Stimulated activated CD8-positive, alpha-beta memory T cell treated with anti-CD3 and anti-CD28 coated beads, Interleukin-7, amount 100 ng/mL, for 1 hour (primary cell): ENCODE measurements at places on chromosomes 7 and 10.

- DNase-seq, result no peak
Measured at GRCh38 chr7:130721486-130722277, 12.3 kb downstream of the KLF14 start.

GRCh38 chr10:22133749-22134624 is 83.8 kb downstream of the EBLN1 start:
- no peak for DNase-seq

DNA sequence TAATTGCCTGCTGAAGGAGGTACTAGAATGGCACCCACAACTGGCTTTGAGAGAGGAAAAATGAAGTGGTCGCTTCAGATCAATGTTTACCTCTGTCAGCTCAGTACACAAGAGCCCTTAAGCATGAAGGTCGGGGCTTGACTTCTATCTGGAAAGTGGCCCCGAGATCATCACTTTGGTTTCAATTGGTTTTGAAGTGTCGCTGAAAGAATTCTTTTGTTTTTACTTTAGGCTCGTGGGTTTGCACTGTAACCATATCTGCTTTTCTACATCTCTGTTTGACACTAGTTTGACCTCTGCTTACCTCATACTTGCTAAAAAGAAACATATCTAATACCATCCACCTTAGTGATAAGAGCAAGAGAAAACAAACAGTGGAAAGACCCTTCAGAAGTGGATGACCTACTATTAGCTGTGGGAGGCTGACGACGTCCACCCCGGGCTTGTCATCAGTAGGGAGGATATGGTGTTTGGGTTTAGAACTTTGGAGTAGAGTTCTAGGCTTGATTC is 361.8 kb downstream of the GATA3 start:
- DNase-seq, result no peak

- DNase-seq, result no peak
Measured at GRCh38 chr7:142323706-142324105, 65.8 kb upstream of the PRSS58 start.

- DNase-seq, result no peak
Measured at GRCh38 chr10:110387983-110388686, 83.4 kb upstream of the SMNDC1 start.

DNA sequence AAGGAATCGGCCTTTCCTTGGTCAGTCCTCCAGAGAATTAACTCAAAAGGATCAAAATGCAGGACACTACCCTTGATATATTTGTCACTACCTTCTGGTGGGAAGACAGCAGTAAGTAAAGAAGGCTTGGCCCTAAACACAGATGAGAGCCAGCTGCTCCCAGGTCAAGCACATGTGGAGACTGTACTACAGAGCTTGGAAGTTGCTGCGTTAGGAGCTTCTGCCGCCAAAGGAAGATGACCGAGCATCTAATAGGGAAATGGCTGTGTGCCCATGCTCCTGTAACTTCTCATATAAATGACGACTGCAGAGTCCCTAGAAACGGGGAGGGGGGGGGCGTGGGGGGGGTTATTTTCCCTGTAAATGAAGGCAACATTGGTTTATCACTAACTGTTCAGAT is 59.0 kb downstream of the PODXL start:
- no peak for DNase-seq

DNA sequence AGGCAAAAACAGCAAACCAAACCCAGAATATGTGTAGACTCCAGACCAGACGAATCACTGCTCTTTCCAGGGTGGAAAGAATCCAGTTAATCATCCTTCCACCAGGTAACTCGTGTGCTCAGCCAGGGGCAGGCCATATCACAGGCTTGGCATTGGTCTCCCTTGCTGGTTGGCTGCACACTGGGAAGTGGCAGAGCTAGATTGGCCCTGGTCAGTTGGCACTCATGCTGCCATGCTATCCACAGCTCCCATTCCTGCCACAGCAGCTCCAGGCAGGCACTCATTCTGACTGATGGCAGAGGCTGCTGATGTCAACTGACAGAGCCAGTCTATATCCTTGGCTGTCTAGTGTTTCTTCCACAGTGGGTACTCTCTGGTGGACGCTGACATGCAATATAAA is 9.7 kb upstream of the GDF10 start:
- DNase-seq, result no peak

- DNase-seq, result no peak
Measured at GRCh38 chr7:124388751-124389150, 355.9 kb upstream of the TMEM229A start.

GRCh38 chr7:51308265-51308664 is 8.3 kb downstream of the COBL start:
- DNase-seq, result no peak

DNA sequence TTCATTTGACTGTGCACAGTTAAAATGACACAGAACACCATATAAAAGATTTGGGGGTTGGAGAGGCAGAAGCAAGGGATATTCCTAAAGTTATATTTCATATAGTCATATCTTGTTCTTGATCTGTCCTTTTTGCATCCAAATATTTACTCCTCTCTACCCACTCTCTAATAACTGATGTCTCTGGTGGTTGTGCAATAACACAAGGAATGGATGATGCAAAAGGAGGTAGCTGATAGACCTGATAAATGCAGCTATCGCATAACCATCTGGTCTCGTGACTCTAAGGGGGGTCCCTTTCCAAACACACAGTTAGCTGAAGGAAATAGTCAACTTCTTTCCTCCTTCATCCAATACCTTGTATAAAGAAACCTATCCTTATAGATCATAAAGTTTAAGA is 123.1 kb downstream of the POLR1F start:
- DNase-seq, result no peak

DNA sequence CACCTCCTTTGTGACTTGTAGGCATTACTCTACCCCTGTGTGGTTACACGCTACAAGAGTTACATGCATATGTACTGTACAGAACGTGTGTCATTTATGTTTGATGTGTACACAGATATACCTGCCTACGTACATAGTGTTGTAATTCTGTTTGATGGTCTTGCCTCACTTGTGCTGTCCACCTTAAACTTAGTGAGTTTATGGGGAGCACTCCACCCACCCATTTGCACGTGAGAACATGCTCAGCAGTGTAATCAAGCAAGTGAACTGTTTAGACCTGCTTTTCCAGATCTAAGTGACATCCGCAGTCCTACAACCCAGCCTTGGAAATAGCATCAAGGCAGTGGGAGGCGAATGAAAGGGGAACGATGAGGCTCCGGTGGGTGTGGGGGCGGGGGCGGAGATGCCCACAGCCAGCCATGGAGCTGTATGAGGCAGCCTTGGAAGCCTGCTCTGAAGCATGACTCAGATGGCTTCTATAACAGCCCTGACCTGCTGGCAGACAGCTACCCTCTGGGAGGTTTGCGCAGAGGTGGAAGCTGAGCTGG is 52.1 kb downstream of the SUFU start:
- DNase-seq, result no peak

GRCh38 chr10:49115796-49116508 is 630 bp upstream of the VSTM4 start:
- DNase-seq, result no peak

GRCh38 chr10:104151737-104152136 is 29.8 kb downstream of the SFR1 start:
- no peak for DNase-seq

GRCh38 chr10:65701168-65701776 is 1224.6 kb upstream of the LRRTM3 start:
- no peak for DNase-seq

GRCh38 chr7:148856891-148857290 is 27.2 kb downstream of the EZH2 start:
- DNase-seq, result no peak

DNA sequence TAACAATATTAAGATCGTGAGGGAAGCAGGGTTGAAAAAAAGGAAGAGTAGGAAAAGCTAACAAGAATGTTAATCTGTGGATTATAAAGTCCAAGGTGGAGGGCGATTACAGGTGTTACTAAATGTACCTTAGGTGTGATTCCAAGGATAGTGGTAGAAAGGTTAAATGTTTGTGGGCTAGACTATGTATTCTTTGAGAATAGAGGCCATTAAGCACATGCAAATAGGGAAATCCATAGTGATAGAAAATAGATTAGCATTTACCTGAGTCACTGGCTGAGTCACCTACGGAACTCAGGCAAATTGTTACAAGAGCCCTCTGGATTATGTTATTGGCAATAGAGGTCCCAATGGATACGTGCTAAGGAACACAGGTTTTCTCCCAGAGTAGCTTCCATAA is 9.0 kb downstream of the MGAM2 start:
- no peak for DNase-seq

- DNase-seq, result no peak
Measured at GRCh38 chr10:125343118-125343925, 183.0 kb upstream of the CTBP2 start.

GRCh38 chr10:124322191-124322980 is 96.3 kb downstream of the OAT start:
- no peak for DNase-seq
